Activated CD4-positive, alpha-beta T cell treated with anti-CD3 and anti-CD28 coated beads for 24 hours (primary cell): ENCODE measurements at places on chromosomes 11 and 22.

GRCh38 chr22:20881231-20881630, 22.4 kb downstream of the SNAP29 start:
- DNase-seq: no peak

GRCh38 chr22:17969701-17970113, 54.7 kb downstream of the MICAL3 start:
- no peak for DNase-seq

DNA sequence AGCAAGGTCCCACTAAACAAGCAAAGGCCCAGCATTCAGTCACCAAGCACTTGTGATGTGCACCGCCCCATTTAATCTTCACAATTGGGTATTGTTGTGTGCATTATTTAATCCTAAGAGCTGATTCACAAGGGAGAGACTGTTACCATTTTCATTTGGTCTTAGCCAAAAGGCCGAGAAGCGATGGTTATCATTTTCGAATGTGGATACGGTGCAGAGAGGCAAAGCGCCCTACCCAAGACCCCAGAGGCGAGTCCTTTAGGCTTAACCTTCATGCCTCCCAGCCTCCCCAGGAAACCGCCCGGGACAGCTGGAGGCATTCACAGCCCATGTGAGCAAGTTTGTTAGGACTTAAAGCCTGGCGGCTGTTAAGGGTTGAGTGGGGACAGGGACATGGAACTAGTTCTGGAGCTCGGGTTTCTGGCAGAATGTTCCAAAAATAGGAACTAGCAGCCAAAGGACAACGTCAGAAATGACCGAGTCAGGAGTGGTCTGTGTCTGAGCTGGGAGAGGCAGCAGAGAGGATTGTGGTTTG, 13.0 kb upstream of the UPK3A start:
- no peak for DNase-seq

DNA sequence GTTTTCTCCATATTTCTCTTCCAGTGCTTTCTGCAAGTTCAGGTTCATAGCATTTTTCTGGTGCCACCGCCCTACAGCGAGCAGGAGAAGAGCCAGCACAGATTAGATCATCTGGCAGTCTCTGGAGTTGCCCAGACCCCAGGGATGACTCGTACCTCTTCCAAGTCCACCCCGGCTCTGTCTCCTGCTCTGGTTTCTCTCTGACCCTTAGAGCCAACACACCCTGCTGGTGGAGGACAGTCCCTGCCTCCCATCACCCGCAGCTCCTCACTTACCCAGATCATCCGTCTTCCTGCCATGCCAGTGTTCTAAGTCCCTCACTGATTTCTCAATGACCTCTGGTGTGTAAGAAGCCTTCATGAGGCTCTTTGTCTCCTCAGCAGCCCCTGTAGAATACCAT, 28.0 kb downstream of the TST start:
- DNase-seq: no peak

DNA sequence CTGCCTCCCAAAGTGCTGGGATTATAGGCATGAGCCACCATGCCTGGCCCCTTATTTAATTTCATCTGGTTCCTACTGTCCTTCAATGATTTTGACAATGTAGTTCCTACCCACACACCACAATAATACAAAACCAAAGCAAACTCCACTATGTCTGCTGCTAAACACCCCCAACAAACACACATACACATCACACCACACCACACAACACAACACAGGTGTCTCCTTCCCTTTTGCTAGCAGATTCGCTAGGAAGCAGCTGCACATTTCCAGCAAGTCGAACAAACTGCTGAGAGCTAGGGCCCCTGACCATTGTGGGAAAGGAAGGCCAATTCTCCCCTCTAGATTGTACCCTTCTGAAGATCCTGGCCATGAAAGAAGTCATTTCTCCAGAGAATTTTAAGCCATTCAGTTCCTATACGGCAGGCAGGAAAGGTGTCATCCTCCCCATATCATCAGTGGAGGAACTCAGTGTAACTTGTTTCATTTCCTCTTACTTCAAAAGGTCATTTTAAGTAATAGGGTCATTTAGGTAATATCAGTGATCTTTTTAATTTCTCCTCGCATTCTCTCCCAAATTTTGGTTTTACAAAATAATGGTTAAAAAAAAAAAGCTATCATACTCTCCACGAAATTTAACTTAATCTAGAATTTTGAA, 18.5 kb downstream of the NUMA1 start:
- no peak for DNase-seq

GRCh38 chr11:59182457-59183151, 10.7 kb downstream of the DTX4 start:
- DNase-seq: no peak

DNA sequence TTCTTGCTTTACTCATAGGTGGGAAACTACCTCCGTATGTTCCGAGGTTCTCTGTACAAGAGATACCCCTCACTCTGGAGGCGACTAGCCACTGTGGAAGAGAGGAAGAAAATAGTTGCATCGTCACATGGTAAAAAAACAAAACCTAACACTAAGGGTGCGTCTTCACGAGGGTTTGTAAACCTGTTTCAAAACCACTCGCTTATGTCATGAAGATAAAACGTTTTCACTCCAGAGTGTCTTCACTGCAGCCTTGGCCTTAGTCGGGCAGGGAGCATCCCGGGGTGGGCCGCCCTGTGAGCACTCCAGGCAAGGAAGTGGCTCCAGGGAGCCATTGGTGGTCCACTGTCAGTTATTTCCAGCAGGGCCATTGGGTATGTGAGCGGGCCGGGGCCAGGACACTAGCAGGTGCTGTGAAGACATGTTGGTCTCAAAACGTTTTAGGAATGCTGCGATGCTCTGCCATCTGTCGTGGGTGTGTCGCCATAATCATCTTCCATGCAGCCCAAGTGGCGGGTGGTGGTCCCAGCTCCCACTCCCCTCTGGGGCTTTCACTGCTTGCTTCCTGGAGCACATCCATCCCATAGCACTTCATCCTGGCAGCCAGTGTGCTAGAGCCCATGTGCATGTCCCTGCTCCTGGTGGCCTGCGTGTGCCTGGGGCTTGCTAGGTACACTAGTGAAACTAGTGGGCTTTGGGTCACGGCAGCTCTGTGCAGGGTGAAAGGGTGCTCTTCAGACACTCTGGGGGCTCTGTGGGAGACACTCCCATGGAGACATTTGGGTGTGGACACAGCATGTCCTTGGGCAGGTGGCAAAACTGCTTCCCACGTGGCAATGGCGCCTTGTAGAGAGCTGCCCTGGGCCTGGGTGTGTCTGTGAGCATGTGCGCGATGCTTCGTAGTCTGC, 5.2 kb downstream of the SMARCB1 start:
- DNase-seq: no peak

- no peak for DNase-seq
These were observed 21.1 kb upstream of the UPK3A start for GRCh38 chr22:45263463-45264269.

- no peak for DNase-seq
These were observed 71.5 kb downstream of the LINC01488 start for GRCh38 chr11:69552951-69553350.

DNA sequence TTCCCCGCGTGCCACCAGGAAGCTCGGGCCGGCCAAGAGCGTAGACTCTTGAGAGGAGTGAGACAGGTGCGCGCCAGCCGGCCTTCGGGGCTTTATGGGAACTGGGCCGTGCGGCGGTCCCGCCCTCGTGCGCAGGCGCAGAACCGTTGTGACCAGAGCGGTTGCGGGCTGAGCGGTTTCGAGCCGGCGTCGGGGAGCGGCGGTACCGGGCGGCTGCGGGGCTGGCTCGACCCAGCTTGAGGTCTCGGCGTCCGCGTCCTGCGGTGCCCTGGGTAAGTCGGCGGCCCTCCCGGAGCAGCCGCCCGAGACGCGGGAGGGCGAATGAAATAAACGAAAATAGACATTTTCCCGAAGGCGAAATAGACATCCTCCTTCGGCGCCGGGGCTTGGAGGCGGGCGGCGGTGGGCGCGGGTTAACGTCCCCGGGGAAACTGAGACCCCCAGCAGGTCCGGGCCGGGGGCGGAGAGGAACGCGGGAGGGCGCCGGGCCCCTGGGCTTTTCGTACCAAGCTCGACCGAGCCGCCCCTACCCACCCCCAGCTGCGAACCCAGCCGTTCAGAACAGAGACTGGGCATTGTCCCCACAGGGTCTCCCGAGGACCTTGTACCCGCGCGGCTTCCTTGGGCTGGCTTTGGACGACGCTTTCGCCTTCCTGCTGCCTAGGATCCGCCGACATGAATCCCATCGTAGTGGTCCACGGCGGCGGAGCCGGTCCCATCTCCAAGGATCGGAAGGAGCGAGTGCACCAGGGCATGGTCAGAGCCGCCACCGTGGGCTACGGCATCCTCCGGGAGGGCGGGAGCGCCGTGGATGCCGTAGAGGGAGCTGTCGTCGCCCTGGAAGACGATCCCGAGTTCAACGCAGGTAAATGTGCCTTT, at the start of gene ASRGL1:
Gene ASRGL1 (plus strand): TSS at position 146 of the 879 bp plus-strand sequence. CDS start 530 bp downstream, at position 676.
- peak; percentile 69 for DNase-seq

DNA sequence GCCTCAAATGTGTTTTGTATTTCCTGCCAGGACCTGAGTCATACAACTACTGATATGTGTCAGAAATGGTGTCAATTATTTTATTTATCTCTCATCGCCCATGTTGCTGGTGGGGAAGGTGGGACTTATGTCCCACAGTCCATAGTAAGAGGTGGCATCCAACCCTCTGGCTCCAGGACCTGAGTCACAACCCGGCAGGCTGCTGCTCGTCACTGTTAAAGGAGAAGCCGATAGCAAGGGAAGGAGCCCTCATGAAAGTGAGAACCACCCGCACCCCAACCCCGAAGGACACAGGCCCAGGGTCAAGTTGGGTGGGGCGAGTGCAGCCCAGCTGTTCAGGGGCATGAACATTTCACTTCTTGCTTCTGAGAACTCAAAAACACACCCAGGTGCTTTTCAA, 33.1 kb upstream of the TP53I11 start:
- DNase-seq: no peak

DNA sequence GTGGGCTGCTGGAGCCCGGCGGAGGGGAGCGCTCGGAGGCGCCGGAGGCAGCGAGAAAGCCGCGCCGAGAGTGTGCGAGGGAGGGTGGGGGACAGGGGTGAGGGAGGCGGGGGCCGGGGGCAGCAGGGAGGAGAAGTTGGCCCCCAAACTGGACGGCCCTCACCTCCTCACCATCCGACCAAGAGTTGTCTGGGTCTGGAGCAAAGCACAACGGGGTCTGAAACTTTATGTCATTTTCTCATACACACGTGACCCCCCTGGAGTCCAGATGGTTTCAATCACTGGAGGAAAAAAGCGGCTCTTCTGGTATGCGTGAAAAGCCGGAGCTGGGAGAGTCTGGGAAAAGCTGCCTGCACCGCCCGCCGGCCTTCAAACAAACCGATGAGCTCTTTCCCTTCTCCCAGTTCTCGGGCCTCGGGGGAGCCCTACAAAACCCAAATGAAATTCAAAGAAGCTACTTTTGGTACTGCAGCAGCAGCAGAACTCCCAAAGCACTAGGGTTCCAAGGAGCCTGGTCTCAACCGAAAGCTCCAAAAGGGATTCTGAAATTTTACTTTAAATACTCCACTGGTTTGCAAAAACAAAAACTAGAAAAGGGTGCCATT, 39.7 kb upstream of the AKIP1 start:
- no peak for DNase-seq

DNA sequence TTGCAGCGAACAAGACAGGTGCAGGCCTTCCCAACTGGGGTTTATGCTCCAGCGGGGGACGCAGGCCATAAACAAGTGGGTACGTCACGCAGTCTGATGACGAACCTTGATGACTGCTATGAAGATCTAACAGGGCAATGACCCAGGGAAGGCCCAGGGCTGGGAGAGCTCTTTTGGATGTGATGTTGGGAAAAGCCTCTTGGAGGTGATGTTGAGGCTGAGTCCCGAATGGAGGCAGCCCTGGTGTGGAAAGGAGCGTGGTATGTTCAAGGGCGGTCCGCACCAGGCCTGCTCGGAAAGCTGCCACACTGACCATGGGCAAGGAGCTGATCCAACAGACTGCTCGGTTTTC, 5.8 kb downstream of the FADS2 start:
- no peak for DNase-seq

DNA sequence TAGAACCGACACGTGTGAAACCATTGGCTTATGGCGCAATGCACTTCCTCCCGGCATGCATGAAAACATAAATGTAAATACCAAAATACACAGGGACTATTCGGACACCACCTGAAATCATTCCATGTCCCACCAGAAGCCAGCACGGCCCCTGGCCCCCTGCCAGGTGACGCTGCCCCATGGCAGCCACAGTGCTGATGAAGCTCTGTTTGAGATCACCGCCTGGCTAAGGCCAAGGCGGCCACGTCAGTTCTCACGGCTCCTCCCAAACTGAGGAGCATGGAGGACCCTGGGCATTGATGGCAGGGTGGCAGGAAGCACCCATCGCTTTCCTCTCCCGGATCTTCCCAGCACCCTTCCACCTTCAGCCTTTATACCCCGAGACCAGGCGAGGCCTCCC, 89.5 kb downstream of the CDKN1C start:
- no peak for DNase-seq

GRCh38 chr11:33086017-33086416, 46.6 kb downstream of the TCP11L1 start:
- no peak for DNase-seq

GRCh38 chr22:46801826-46802607, 39.6 kb downstream of the TBC1D22A start:
- DNase-seq: no peak

DNA sequence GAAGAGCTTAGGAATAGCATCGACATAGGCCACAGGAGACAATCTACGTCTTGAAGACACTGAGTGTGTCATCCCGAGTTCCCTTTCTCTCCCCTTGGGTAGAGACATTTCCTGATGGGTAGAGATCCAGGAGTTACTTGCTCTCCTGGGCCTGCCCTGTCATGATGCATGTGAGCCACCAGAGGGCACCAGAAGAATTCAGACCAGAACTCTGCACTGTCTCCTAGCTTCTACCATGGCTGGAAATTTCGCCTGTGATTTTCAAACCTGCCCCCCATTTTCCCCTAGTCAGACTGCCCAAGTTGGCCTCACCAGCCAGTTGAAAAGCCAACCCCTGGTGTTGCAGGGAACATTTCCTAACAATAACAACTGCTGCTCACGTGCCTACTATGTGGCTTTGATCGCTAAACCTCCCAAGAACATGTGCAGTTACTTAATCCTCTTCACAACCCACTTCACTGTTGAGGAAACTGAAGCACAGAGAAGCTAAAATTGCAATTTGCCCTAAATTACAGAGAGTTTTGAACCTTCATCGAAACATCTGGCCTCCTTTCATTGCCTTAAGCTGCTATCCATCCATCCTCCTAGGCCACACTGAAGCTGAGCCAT, 47.2 kb downstream of the C11orf58 start:
- DNase-seq: peak; percentile 48
